ENCODE measurements at places on chromosomes 12 and 14.

DNA sequence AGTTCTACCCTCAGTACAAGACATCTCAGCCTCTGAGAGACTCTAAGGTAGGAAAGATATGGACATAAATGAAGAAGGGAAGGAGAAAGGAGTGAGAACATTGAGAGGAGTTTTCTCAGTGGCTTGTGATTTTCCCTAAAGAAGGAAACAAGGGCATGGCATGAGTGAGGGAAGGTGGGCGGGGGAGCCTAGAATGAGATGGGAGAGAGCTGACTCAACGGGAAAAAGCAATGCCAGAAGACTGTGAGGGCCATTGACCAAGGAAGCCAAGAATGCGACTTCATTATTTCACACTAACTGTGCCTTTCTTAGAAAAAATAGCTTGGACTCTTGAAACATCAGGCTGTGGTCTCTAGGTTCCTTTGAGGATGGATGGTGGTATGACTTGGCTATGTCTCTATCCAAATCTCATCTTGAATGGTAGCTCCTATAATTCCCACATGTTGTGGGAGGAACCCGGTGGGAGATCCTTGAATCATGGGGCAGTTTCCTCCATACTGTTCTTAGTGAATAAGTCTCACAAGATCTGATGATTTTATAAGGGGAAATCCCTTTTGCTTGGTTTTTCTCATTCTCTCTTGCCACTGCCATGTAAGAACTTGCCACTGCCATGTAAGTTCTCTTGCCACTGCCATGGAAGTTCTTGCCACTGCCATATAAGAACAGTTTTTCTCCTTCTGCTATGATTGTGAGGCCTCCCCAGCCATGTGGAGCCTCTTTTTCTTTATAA lies 279.6 kb downstream of the NUAK1 start:
- no peak for DNase-seq

DNA sequence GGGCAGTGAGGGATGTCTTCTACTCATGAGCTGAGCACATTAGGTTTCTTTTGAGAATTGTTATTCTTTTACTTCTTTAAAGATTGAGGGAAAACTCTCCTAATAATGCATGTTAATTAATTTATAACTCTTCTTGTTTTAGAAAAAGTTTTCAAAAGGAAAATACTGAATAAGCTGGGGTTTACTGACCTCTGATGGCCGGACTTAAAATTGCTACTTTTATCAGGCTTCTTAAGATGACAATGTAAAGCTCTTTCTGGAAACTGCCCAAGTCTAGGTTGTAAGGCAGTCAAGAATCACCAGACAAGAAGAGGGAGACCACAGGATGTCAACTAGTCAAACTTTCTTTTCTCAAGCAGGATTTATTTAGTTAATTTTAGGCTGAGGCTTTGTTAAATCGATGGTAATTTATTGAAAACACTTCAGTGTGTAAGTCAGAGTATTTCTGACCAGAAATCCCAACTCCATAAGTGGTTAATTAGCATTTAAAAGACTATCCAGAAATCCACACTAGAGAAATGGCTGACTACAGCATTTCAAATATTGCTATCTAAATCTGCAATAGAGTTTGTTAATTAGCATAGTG lies 82.1 kb downstream of the AVPR1A start:
- no peak for DNase-seq

DNA sequence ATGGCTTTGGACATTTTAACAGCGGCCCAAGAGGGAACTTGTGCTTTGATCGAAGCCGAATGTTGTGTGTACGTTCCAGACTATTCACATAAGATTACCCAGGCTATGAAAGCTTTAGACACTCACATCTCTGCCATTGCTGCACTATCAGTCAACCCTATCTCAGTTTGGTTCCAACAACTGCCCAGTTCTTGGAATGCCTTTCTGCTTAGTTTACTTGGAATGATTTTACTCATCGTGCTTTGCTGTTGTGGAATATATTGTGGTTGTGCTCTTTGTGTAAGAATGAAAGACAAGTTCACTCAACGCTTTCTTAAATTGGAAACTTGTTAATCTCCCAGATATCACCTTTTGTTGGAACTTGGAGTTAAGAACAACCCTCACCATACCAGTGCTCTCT lies 498.2 kb downstream of the GLT1D1 start:
- no peak for DNase-seq

- DNase-seq = no peak
These were observed 31.7 kb downstream of the LRTM2 start for GRCh38 chr12:1852076-1852475.

DNA sequence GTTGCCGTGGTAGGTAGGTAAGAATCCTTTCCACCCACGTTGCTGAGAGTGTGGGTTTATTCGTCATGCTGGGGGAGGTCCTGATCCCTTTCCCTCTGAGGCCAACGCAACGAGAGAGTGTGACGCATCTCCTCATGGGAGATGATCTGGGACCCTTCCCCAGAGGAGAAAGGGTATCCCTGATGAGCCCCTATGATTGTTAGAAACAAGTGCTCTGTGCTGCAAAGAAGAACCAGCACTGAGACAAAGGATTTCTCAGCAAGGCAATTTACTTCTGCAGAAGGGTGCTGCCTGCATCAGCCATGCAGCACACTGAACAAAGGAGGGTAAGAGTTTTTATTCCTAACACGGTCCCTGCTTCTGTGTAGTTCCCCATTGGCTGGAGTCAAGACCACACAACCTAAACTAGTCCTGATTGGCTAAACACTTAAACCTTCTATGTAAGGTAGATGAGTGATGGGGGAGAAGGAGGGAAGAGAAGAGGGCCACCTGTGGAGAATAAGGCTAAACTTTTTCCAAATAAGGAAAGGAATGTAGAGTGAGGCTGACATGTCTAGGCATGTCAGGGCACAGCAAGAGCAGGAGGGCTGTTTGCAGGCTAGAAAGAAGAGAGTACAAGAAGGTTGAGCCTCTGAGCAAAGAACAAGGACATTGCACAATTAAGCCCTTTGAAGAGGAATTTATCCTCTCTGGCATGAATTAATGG lies 21.3 kb downstream of the CLEC2A start:
- DNase-seq = no peak

DNA sequence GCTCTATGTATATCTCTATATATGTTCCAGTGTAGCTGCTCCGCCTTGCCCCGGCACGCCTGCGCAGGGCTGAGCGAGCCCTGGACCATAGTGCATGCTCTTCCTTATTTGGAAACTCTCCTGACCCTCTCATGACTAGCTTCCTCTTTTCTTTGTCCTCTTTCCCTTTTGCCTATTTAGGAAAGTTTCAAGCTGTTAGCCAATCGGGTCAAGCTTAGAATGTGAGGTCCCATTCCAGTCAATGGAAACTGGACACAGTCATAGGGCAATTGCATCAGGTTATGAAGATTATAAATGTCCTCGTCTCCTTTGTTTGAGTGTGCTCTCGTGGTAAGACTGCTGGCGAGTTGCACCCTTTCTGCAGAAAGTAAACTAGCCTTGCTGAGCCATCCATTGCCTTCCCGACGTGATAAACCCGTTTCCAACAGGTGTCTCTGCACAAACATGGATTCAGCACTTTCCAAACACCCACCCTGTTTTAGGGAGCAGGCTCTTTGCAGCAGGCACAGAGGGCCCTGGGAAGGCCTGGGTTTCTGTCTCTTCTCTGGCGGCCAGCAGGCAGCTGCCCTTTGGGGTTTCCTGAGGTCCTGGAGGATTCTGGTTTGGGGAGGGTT lies 30.9 kb downstream of the CCDC92 start:
- DNase-seq = no peak

DNA sequence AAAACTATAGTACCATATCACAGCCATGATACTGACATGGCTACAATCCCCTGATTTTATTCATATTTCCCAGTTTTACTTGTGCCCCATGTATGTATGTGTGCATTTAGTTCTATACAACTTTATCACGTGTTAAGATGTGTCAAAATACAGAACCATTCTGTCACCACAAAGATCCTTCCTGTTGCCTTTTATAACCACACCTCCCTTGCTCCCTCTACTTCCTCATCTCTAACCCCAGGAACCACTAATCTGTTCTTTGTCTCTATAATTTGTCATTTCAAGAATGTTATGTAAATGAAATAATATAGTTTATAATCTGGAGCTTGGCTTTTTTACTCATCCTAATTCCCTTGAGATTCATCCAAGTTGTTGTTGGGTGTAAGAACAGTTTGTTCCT lies 358.4 kb downstream of the DPF3 start:
- no peak for DNase-seq

DNA sequence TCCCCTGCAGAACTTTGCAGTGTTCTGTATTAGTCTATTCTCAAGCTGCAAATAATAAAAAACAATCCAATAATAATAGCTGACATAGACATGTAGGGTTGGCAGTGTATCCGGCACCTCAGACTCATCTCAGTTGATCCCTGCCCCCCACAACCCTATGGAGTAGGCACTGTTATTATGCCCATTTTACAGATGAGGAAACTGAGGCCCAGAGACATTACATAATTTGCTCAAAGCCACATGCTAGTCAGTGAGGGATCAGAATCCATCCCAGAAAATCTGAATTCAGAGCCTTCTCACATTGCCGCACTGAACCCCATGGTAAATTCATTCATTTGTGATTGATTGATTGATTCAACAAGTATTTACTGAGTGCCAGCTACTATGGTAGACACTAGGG lies 226.6 kb upstream of the PWP1 start:
- no peak for DNase-seq

DNA sequence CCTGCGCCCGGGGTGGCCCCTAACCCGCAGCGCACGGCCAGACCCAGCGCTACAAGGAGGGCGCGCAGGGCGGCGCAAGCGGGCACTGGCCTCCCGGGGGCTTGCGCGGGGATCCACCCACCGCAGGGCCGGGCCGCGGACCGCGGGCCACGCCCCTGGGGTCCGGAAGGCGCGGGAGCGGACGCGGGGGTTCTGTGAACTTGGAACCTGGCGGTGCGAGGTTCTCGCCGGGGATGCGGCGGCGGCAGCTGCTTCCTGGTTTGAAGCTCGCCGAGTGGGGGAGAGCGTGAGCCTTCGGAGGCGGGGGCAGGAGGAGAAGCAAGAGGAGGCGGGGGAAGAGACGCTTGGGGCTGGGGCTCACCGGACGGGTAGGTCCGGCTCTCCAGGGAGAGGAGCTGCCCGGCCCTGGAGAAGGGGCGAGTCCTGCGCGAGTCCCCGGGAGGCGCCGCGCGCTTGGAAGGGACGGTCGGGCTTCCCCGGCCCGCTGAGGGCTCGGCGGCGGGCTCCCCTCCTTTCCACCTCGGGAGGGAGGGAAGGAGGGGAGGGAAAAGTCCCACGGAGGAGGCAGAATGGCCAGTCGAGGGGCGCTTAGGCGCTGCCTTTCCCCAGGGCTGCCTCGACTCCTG lies at the start of gene PRKCH:
Gene PRKCH, plus strand, starts transcription at position 195 of the 626 bp plus-strand sequence. CDS start 523 bp downstream, outside the sequence.
- DNase-seq = peak; percentile 72

GRCh38 chr14:22886500-22887259 lies 3.7 kb downstream of the REM2 start:
- peak; percentile 78 for DNase-seq

DNA sequence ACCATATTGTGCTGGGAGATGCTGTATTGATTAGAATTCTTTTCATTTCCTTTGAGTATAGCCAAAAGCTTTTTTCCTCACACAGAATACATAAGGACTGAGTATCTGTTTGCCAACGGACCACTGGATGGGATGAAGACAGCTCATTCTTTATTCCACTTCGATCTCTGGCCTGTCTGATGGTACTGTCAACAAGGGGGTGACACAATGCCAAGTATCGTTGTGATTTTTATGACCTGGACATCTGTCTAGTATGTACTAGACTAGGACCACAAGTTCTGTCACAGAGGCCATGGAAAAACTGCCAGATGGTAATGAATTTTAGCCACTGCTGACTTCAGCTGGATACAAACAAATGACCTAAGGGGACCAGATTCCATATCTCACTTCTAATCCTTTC lies 502.7 kb downstream of the SOX5 start:
- no peak for DNase-seq

DNA sequence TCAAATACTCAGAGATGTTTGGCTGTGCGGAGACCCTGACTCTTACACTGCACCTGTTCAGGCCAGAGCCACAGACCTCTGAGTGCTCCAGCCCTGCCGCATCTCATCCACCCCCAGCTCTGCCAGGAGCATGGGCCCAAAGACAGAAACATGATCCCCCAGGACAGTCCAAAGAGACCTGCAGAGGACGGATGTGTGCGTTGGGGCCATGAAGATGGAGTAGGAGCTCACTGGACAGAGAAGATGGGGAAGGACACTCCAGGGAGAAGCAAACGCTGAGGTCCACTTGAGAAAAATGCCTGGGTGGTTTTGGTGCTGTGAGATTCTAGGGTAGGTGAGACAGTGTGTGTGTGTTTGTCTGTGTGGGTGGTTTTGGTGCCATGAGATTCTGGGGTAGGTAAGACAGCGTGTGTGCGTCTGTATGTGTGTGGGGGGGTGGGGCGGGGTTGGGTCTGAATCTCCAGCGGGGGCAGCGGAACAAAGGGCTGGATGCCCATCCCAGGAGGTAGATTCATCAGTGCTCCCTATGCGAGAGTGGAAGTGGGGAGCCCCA lies 818 bp upstream of the HHIPL1 start:
- DNase-seq = no peak

- DNase-seq = no peak
These were observed 165.8 kb downstream of the KSR2 start for GRCh38 chr12:117803001-117803400.

DNA sequence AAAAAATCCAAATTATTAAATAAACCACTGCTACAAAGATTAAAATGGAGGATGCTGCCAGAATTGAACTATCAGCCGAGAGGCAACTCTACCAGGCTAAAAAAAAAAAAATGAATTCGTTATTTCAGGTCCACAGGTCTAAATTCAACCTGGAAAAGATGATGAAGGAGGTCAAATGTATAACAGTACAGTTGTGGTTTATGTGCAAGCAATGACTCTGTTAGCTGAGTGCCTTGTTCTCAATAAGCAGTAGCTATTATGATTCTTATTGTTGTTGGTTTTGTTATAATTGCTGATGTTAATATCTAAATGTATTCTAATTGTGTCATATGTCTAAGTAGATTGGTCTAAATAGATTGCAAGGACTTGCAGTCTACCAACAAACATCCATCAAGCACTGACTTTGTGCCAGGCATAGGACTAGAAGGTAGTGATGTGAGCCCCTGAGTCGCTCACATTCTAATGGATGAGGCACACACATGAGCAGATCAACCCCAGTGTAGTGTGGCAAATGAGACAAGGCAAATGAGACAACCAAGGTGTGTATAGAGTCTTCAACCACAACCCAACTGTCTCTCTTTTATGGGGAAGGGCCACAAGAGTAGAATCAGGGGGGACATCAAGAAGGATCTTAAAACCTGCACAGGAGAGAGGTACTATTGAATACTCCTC lies 77.0 kb upstream of the PLEKHG7 start:
- DNase-seq = no peak

DNA sequence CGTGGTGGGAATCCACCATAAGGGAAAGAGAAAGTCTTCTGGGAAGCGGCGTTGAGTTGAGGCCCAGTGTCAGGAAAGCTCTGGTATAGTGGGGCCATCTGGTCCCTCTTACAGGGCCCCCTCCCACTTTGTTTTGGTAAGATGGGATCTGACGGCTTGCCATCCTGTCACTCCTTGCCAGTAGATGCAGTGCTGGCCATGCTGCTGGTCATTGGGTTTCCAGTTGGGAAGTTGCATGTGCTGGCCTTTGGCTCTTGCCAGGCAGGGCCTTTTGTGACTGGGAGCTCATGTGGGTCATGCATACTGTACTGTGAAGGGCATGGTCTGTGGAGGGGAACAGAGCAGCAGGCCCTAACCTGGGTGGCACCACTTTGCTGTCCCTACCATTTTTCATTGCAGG lies 3.8 kb downstream of the TRAF3 start:
- DNase-seq = no peak
